CD4-positive, alpha-beta T cell treated with Interleukin-4 for 1 hour (primary cell): ENCODE measurements at places on chromosomes 11 and 22.

GRCh38 chr11:4039011-4039410 lies 55.6 kb upstream of the RRM1 start:
- no peak for DNase-seq

GRCh38 chr22:33427461-33427860 lies 369.3 kb upstream of the SYN3 start:
- DNase-seq, result no peak

DNA sequence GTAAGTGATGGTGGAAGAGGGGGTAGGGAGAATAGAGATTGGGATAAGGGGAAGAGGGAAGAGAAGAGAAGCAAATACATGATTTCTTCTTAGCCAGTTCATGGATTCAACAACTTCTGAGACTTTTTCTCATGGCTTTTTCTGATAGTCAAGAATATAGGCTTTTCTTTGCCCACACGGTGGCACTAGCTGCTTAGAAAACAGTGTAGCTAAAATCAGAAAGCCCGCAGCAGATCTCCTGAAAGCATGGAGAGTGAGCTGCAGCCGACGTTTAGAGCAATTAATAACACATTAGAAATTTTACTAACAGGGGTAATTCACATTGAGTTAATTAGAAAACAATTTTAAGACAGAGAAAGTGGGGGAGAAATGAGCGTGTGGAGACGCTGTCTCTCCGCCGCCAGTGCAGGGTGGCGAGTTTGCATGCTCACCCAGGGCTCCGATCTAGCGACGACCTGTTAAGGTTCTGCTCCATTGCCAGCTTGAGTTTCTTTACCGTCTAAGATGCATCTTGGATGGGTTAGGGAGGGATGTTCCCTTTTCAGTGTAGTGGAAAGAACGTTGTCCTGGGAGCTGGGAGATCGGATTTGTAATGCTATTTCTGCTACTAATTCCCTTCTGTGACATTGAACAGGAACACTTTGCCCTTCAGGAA lies 3.3 kb upstream of the RAG1 start:
- DNase-seq, result peak; percentile 40

DNA sequence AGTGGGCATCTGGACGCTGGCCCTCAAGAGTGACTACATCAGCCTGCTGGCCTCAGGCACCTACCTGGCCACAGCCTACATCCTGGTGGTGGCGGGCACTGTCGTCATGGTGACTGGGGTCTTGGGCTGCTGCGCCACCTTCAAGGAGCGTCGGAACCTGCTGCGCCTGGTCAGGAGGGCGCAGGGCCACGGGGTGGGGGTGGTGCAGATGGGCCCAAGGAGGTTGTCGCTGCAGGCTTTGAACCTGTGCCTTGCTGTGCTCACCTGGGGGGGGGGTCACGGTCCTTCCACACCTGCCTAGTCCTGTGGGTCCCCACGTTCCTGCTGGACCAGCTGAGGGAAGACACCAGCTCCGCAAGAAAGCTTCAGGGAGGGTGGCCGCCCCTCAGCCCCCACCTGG lies 3.5 kb downstream of the CD151 start:
- DNase-seq, result no peak

GRCh38 chr22:35863432-35863831 lies 145.8 kb downstream of the APOL5 start:
- DNase-seq, result no peak

DNA sequence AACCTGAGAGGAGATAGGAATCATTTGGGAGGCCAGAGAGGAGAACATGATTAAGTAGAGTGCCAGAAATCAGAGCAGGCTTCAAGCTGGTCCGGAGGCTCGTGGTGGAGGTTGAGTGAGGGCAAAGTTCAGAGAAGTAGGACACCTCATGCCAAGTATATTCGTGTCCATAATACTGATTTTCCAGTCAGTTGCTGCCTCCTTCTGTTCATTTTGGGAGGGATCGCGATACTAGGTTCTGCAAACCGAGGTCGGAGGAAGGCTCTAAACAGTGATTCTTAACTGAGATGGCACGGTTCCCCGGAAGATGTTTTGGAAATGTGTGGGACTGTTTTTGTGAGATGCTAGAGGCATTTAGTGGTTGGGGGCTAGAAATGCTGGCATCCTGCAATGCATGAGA lies 13.6 kb upstream of the CD3E start:
- peak; percentile 58 for DNase-seq

GRCh38 chr22:39332441-39333064 lies 13.1 kb upstream of the RPL3 start:
- no peak for DNase-seq

- DNase-seq, result no peak
These were observed 117.4 kb upstream of the BID start for GRCh38 chr22:17891481-17892167.

- no peak for DNase-seq
These were observed 23.4 kb downstream of the GTPBP1 start for GRCh38 chr22:38728871-38729796.

- no peak for DNase-seq
These were observed 159.5 kb upstream of the POU2AF2 start for GRCh38 chr11:111086058-111086457.

DNA sequence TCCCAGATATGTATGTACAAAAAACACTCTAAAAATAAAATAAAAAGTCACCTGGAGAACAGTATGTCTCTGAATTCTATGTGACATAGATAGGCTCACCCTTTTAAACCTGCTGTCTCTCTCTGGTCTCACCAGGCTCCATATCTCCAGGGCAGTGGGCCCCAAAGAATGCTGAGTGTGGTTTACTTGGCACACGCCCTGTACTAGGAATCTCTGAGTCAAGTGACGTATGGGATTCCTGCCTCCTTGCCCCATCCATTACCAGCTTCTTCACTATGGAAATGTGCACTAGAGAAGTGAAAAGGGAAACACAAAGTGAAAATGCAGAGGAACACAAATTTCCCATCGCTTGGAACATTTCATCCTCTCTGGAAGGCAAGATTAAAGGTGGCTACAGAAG lies 722.2 kb upstream of the TENM4 start:
- no peak for DNase-seq

DNA sequence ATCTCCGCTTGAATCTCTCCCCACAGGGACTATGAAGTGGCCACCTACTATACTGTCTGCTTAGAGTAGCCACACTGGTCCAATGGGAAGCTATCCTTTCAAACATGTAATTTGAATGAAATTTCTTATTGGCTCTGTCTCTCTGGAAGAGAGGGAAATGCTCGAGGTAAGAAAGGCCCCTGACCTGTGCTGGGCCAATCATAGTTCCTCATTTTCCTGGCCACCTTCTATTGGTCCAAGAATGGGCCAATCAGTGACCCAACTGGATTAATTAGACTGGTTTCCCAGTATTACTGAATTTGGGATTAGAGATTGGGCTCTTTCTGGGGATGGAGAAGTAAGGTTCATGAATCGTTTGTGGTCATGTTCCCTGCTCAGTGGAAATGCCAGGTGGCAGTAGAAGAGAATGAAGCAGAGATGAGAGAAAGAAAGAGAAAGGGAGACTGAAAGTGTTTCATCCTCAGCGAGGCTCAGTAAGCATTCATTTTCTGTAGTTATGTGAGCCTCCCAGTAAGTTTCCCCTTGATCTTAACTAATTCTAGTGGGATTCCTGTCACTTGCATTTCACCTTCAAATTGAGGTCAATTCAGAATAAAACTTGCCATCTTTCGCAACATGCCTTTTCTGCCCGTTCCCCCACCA lies 8.4 kb upstream of the MMP20 start:
- no peak for DNase-seq

GRCh38 chr11:19091366-19091765 lies 25.6 kb upstream of the ZDHHC13 start:
- DNase-seq, result no peak

- no peak for DNase-seq
These were observed 371.8 kb upstream of the CHORDC1 start for GRCh38 chr11:90594658-90595057.

DNA sequence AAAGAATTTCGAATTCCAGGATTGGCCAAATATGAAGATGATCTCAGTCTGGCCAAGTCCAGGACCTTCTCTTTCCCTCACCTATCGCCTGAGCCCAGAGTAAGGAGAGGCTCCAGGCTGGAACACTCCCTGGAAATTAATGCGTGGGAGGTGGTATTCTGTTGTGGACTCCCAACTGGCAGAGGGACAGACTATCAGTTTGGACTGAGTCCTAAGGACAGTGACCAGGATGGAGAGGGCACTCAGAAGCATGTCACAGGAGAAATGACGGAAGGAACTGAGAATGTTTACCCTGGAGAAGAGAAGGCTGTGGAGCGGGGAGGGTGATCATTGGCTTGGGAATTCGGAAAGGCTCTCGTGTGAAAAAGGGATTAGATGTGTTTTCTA lies 84.4 kb downstream of the RPL27A start:
- no peak for DNase-seq

- no peak for DNase-seq
These were observed 264.4 kb downstream of the DDX10 start for GRCh38 chr11:108929241-108929640.

DNA sequence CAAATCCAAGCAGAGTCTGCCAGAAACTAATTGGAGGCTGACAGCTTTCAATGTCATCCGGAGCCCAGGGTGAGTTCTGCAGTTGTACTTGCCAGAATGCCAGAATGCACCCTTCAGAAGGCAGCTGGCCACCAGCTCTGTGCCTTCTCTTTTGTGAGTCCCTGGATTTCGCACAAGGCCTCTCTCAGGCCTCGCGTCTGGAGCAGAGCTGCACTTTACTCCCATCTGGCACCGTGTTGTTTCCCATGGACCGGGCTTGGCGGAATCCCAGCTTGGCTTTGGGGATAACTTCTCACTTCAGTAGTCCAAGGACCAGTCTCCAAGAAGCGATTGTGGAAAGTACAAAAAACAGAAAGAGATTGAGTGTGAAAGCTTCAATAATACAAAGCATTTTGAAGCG lies 451.3 kb upstream of the KIRREL3 start:
- DNase-seq, result no peak

- no peak for DNase-seq
These were observed 39.7 kb upstream of the POU2AF2 start for GRCh38 chr11:111205632-111206385.

DNA sequence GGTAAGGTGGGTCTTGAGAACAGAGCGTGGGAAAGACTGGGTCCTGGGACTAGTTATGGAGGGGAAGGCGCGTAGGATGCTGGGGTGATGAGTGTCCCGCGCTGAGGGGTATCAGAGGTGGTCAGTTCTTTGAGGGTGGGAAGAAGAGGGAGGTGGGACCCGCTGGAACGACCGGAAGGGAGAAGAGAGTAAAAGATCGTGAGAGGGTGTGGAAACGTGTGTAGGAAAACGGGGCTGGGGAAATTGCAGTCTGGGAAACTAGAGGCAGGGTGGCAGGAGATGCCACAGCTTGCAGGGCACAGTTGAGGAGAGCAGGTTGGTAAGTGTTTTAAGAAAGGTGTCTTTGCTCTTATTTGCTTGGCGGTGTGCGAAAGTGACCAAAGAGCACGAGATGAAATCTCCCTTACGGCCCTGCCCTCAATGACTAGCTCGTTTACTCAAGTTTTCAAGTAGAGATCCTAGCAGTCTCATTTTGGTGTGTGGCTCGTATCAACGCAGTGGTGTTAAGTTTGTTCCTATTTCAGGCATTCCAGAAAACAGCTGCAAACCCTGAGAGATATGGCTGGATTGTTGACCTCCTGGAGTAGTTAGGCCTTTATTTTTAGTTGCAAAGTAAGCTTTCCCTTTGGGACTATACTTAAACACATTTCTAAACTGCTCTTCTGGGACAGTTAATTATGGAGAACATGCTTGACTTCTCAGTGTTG lies 615 bp downstream of the STT3A start:
- DNase-seq, result no peak

- no peak for DNase-seq
These were observed 781 bp downstream of the NECTIN1 start for GRCh38 chr11:119728211-119728626.

DNA sequence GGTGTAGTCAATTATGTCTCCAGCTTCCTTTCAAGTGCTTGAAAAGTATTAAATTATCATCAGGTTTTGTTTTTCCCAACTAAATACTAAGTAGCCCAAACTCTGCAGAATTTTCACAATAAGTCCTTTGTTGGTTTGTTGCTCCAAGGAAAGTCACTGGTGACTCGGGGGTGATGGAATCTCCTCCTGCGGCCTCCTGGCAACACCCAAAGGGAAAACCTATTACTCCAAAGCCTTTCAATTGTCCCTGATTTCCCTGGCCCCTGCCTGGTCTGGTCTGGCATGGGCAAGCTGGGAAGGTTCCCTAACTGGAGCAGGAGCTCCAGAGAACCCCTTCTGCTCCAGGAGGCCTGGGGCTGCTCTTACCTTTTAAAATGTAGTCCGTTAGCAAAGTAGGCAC lies 47.9 kb downstream of the FEZ1 start:
- DNase-seq, result no peak

DNA sequence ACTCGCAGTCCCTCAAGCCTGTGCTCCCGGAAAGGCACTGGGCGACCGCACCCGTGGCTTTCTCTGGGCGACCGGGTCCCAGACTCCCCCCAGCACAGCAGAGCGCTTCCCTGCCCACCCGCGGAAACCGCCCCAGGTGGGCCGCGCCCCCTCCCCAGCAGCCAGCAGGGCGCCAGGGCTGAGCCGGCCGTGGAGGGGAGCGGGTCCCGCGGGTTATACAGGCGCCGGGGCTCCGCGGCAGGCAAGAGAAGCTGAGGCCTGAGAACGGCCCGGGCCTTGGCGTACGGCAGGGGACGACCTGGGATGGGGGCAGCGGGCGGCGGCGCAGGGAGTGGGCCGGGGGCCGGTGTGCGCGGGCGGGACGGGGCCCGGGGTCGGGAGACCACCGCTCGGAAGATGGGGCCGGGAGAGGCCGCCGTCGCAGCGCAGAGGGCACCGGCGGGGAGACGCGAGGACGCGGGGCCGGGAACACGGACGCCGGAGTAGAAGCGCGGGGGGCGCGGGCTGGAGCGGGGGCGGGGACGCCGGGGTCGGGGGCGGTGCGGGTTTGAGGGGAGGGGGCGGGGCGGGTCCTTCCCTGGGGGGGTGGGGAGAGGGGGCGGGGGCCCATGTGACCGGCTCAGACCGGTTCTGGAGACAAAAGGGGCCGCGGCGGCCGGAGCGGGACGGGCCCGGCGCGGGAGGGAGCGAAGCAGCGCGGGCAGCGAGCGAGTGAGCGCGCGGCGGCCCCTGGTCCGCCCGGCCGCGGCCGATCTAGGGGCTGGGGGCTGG lies at the start of gene MDK:
MDK (plus strand) TSS at position 622 of the 771 bp plus-strand sequence. CDS start 389 bp downstream, outside the sequence.
- no peak for DNase-seq

DNA sequence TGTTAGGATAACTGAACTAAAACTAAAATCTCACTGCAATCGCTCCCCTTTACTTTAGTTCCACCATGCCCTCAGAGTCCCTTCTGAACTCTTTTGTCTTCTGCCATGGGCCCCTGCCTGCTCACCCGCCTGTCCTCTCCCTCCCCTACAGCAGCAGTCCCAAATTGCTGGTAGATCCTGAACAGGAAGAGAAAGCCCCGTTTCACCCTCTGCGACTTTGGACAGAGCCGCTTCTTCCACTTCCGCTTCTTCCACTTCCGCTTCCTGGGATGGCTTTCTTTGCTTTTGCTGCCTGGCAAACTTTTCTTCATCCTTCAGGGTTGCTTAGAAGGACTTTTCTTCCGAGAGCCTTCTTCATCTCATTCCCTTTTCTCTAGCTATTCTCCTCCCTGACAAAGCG lies 35.7 kb upstream of the TLCD5 start:
- DNase-seq, result no peak
